ENCODE measurements at places on chromosomes 16 and 17.

DNA sequence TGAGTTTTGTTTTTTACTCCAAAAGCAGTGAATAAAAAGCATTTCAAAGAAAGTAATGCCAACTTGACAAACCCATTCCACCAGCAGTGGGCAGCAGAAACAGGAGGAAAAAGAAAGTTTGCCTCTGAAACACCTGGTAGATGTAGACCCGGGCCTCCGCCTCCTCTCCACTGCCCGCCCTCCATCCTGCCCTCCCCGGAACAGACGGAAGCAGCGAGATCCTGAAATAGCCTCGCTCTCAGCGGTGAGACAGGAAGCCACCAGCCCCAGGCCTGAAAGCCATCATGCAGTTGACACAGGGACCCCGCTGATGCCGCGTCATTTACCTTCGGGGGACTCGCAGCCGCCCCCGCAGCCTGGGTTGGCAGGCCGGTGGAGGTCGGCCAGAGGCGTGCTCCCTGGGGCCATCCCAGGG is 67.8 kb downstream of the C16orf78 start:
- no peak for DNase-seq

DNA sequence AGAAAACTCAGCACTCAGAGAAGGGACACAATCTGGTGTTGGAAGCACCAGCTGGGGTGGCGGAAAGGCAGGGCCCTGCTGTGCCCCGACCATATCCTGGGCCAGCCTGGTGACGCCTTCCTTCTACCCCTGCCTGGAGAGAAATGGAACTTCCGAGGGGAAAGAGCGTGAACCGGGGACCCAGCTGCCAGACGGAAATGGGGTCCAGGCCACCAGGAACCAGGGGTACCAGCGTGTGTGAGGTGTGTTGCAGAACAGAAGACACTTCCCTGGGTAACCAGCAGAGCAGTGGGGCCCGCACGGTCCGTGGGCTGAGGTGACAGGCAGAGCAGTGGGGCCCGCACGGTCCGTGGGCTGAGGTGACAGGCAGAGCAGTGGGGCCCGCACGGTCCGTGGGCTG is 6.8 kb downstream of the RAB40B start:
- no peak for DNase-seq

DNA sequence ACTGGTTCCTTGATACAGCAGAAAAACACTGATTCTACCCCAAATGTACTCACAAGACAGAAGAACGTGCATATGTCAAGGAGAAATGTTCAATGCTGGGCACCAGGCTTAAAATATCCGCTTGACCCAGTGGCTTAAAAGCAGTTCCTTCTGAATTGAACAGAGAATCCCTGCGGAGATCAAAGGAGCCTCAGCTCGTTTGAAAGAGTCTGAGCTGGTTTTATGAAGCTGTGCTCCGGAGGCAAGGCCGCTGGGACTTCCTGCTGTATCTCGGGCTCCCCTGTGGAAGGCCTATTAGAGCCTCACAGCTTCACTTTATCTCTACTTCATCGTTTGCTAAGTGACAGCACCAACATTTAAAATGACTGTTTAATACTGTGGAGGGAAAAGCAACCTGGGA is 2.2 kb downstream of the LMF1 start:
- no peak for DNase-seq

DNA sequence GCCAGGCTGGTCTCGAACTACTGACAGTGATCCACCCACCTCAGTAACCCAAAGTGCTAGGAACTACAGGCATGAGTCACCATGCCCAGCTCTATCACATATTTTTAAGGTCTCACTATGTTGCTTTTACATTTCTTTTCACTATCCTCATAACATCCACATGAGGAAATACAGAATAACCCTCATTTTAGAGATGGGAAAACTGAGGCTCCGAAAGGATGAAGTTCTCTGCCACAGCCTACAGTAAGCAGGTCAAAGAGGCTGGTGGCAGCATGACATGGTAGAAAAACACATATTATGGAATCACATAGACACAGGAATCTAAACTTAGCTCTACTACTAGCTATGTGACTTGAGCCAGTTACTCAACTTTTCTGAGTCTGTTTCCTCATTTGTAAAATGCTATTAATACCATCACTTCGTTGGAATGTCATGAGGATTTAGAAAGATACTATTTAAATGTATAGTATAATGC is 32.2 kb downstream of the APPBP2 start:
- DNase-seq: no peak

DNA sequence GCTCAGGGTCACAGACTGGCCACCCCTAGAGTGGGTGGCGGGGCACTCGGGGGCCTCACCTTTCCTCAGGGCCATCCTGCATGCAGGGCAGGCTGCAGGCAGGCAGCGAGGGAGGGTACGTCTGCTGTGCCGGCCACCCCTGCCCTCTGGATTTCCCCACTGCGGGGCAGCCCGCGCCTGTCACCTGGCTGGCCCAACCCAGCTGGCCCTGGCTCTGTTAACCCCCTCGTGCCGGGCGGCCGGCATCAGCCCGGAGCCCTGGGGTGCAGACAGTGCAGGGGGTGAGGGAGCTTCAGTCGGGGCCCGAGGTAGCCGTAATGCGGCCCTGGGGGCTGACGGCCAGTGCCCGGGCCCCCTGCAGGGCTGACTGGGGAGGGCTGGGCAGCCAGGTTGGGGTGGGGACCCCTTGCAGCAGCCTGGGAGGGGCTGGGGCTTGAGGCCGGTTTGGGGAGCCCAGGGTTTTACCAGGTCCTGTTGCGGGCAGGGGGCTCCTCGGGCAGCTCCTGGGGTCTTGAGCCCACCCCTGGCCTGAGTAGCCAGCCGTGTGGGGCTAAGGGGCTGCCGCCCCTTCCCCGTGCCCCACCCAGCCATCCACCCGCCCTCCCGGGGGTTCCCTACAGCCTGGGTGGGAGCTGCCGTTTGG is at the start of gene IGFALS:
Gene IGFALS, minus strand, starts transcription at position 128 of the 643 bp plus-strand sequence. Its CDS starts 53 bp downstream, at position 75.
- no peak for DNase-seq

GRCh38 chr17:35612924-35613521 is 25.9 kb downstream of the AP2B1 start:
- peak; percentile 6 for DNase-seq

DNA sequence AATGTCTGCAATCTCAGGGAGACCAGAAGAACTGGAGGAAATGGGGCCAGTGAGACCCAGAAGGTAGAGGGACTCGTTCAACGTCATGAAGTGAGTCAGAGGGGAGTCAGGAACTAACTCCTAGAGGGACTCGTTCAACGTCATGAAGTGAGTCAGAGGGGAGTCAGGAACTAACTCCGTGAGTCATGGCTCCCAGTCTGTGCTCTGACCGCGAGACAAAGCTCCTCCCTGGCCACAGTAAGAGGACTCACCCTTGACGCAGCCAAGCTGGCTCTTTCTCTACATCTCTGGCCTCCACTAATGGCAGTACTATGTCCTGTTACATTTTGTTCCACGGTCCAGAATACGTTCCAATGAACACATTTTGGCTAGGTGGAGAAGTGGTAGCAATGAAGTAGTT is 902.5 kb downstream of the KCNJ2 start:
- DNase-seq: no peak

- no peak for DNase-seq
These were observed 7.0 kb downstream of the NOS2 start for GRCh38 chr17:27793168-27793905.

DNA sequence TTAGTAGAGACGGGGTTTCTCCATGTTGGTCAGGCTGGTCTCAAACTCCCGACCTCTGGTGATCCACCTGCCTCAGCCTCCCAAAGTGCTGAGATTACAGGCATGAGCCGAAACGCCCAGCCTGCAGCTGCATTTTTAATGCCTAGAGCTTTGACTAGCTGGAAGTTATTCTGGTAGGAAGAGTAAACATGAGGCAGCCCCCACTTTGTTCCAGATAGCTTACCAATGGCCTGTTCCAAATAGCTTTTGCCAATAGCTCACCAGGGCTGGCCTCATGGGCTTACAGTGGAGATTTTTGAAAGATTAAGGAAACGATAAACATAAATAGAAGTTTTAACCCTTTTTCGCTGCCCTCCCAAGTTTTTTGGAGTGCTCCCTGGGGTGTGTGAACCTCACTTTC is 9.8 kb downstream of the TRPV2 start:
- no peak for DNase-seq

GRCh38 chr17:57755480-57756070 is 10.5 kb upstream of the CCDC182 start:
- no peak for DNase-seq

- no peak for DNase-seq
These were observed 2.4 kb upstream of the SLC47A2 start for GRCh38 chr17:19718613-19719354.

DNA sequence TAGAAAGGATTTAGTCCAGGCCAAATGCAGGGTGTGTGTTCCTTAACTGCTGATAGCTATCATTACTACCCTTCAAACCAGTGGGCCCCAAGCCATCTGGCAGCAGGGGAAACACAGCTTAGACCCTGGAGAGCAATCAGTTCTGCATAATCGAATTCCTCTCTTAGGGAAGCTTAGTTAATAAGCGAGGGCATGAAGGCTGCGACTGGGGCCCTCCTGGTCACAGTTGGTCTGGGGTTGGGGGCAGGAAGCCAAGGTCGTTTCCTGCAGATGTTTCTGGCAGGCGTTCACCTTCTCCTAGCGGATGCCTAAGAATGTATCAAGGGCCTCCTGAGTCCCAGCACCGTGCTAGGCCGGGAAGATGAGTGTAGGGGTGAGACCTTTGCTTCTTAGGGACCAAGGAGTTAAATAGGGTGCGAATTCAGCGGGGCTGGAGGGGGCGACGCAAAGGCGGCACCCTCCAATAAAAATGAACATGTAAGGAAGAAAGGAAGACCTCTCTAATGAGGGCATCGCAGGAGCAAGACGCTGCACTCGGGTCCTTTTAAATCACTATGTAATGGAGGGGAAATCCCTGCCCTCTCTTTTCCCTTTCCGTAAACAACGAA is 16.5 kb upstream of the EEF2K start:
- no peak for DNase-seq

DNA sequence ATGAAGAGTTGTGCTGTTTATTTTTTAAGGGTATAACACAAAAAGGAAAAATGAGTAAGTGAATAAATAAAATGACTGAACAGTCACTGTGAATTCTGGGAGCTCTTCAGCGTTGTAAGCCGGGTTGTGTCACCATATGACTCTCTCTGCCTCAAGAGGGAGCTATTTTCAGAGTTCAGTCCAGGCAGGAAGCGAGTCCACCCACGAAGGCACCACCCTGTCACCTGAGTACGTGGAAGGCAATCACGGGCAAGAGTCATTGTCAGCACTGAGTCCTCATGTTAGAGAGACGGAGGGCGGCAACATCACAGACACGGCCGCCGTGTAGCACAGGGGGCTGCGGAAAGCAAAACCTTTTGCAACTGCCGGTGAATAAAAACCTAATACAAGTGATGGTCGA is 227.6 kb downstream of the UTP18 start:
- DNase-seq: no peak

GRCh38 chr16:81861915-81862314 is 82.8 kb downstream of the PLCG2 start:
- no peak for DNase-seq

DNA sequence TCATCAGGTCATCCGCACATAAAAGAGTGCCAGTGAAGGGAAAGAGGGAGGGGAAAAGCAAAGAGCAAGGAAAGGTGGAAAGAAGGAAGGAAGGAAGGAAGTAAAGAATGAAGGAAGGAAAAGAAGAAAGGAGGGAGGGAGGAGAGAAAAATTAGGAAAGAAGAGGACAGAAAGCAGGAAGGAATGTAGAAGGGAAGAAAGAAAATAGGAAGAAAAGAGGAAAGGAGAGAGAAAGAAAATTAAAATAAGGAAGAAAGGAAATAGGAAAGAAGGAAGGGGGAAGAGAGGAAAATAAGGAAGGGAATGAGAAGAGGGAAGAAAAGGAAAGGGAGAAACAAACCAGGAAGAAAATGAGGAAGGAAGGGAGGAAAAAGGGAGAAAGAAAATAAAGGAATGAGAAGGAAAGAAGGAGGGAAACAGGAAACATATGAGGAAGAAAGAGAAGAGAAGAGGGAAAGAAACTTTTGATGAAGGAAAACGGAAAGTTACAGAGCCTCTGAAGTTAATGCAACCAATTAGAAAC is 212.6 kb downstream of the XYLT1 start:
- DNase-seq: no peak

DNA sequence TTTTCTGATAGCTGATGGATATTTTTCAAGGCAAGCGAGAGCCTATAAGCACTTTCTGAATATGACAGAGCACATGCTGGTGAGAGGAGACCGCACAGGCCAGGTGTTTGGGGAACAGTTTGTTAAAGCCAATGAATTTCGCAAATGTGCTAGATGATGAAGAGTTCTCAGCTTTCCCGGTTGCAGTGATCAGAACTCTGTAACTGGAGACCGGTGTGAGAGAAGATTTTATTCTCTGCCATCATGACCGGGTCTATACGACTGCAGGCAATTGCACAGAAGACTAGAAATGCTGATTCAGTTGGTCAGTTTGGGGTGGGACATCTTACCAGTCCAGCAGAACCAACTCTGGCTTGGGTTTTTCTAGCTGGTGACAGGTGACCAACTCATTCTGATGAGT is 25.4 kb downstream of the SMTNL2 start:
- no peak for DNase-seq

DNA sequence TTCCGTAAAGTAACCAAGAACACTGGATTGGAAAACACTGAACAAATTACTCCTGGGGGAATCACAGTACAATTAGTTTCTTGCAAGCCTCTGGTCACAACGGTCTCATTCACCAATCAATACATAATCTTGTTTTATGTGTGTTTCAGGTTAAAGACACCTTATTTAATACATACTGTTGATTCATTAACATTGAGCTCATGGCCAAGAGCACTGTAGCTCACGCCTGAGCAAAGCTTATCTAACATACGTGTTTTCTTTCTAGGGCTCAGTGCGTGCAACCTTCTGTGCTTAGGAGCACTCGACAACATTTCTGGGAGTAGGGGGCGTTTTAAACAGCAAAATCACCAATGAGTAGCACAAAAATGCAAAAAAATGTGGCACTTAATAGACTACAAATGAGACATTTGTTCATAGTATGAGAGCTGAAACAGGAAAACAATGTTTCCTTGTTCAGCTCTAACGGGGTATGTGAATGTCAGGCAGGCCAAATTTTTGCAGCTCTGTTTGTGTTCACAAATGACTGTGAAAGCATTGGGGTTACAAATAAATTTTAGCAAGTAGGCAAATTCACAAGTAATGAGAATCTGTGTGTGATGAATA is 206.2 kb downstream of the CNTNAP4 start:
- no peak for DNase-seq

DNA sequence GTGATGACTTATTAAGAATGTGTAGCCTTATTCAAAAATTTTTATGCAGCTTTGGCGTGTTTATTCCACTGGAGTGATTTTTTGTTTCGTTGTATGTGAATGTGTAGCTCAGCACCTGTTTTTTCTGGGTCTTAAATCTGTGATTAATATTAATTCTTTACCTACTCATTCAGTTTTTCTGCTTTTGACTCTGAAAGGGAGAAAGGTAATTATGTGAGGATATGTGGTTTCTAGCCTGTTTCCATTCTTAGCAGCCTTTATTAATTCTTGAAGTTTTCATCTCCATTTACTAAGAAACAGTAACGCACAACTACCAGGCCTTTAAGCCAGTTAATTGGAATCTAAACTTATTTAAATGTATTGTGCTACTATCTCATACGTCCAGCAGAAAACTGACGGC is 7.0 kb downstream of the HEATR3 start:
- no peak for DNase-seq

- no peak for DNase-seq
These were observed 10.0 kb upstream of the TBX4 start for GRCh38 chr17:61442136-61442775.
